ENCODE measurements at places on chromosomes 3 and 15. TPM values are rescaled to one million over a fixed set of nuclear protein-coding genes. Genes with fewer than 3 reads are reported as not detected.

The PLCB2 gene
- 0.17 TPM for total RNA-seq

The SOX2 gene
- not detected for total RNA-seq

The NME9 gene
- total RNA-seq: not detected

The ACTRT3 gene
- 4.8 TPM for total RNA-seq

The CDHR4 gene
- not detected for total RNA-seq

The CCDC9B gene
- 39.2 TPM for total RNA-seq

The MME gene
- 422 TPM for total RNA-seq

The C3orf49 gene
- total RNA-seq: not detected

The SLC6A1 gene
- total RNA-seq: under 0.01 TPM

The COL6A6 gene
- 1.6 TPM for total RNA-seq

The RASL12 gene
- total RNA-seq: 108 TPM

The CCDC71 gene
- 31.1 TPM for total RNA-seq

The DUOXA1 gene
- 0.17 TPM for total RNA-seq

The ZNF860 gene
- 1.0 TPM for total RNA-seq

The KCNAB1 gene
- 2.8 TPM for total RNA-seq

The CADPS gene
- total RNA-seq: 3.8 TPM

The GPR15 gene
- not detected for total RNA-seq

The CIP2A gene
- total RNA-seq: 5.8 TPM

The XCR1 gene
- total RNA-seq: not detected

The CNTN6 gene
- not detected for total RNA-seq

The PCOLCE2 gene
- 98.7 TPM for total RNA-seq

The PRR20G gene
- total RNA-seq: not detected

The NR1I2 gene
- total RNA-seq: not detected

The CFAP20DC gene
- 6.8 TPM for total RNA-seq

The UBAP1L gene
- 1.5 TPM for total RNA-seq

The EFHB gene
- 0.17 TPM for total RNA-seq

The SLC24A5 gene
- not detected for total RNA-seq

The ECE2 gene
- total RNA-seq: under 0.01 TPM

The PPM1L gene
- total RNA-seq: 0.87 TPM

The FOXL2NB gene
- total RNA-seq: not detected

The HYAL1 gene
- 6.1 TPM for total RNA-seq

The SLC22A14 gene
- total RNA-seq: 0.15 TPM

The CP gene
- total RNA-seq: 0.33 TPM
